LoVo (cell line): ENCODE measurements at places on chromosomes 2 and 18.

DNA sequence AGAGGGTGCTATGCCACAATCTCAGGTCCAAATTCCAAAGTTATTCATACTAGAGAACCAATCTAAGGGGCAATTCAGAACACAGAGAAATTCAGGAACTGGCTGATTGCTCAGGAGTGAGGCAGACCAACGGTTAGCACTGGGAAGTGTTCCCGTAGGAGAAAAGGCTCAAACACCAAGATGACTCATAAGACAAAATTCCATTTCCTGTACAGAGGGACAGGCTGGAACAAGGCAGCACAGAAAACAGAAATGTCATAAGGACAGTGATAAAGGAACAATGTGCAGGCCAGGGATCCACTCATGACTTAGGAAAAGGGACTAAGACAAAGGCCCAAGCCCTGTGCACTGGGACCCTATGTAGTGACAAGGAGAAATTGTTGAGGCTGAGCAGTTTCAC is 54.2 kb downstream of the PDE1A start:
- peak; percentile 78 for DNase-seq

DNA sequence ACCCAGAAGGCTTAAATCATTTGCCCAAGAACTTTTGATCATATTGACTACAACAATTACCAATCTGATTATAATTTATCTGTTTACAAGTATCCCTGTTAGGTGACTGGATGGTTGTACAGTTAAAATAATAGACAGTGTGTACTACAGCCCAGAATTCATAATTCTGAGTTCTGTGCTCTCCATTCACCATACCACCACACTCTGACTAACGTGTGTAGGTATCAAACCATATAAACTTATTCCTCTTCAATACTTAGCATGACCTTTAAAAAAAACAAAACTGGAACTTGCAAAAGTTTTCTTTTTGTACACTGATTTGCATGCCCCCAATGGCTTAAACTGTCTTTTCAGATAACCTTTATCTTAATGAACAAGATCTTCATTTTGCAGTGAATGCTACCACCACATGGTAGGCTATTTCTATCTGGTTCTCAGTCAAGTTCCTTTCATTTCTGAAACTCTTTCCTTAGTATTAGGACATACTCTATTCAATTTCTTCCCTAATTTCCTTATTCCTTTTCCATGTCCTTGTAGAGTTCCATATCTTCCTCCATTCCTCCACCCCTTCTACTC is 50.9 kb downstream of the SOS1 start:
- DNase-seq: no peak

DNA sequence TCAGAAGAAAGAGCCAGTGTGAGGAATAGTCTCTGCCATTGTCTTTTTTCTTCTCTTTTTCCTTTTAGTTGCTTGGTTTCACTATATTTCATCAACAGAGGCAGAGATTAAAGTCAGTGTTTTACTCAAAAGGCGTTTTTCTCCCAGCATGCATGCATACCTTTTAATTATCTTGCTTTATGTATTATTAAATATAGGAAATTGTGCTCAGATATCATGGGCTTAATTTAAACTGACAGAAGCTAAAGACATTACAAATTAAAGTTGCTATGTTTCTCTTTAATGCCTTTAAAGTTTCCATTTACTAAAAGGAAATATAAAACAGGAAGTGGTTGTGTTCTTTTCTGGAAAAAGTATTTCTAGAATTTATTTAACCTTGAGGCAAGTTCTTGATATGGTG is 223.3 kb upstream of the ATP5MC3 start:
- no peak for DNase-seq

DNA sequence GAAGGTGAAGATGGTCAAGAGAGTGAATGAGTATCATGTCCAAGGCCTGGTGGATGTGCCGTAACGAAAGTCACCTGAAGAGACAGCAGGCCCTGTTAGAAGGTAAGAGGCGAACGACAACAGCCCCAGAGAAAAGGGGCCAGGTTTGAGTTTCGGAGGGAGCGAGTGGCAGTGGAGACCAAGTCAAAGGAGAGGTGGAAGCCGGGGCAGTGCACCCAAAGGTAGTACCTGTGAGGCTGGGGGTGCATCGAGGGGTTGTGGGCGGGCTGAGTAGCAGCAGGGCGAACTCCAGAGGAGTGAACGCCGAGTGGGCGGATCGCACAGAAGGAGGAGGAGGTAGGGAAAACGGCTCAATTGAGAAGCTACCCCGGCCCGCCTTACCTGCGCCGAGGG is 358 bp downstream of the USP37 start:
- no peak for DNase-seq

DNA sequence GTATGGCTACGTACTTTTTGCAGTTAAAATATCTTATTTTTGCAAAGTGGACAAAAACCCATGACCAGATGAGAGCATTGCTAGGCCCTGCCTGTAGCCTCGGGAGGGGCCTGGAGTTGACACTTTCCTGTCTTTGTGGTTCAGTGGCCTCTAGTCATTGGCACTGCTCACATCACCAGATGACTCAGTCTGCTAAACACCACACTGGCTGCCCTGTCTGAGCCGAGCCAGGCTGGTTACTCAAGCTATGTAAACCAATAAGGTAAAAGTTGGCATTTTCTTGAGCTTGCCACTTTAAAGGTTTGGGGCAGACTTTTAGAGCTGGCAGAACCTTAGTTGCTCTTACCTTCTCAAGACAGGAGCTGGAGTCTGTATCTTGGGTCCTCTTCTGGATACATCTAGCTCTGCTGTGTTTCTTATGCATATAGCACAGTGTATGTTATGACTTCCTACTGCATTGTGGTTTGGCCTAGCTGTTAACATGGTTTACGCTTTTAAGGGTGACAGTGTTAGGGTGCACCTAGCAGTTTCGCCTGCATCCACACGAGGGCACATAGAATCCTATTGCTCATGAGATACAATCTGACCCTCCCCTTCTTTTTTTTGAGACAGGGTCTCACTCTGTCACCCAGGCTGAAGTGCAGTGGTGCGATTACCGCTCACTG is 76.4 kb downstream of the AP1S3 start:
- peak; percentile 73 for DNase-seq

DNA sequence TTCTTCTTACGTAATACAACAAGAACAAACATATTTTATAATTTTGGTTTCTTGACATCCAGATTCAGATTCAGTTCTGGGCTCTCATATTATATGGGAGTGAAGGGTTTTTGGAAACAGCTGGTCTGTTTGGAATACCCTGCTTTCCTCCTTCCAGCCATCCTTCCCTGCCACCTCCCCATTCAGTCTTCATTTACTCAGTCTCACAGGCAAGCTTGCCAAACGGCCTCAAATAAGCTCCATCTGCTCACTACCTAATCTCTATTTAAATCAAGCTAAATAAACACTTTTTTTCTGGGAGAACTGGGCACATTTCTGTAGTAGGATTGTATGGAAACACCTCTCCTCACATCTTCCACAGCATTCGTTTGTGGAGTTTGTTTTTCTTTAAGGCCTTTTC is 147.5 kb downstream of the RND3 start:
- no peak for DNase-seq

DNA sequence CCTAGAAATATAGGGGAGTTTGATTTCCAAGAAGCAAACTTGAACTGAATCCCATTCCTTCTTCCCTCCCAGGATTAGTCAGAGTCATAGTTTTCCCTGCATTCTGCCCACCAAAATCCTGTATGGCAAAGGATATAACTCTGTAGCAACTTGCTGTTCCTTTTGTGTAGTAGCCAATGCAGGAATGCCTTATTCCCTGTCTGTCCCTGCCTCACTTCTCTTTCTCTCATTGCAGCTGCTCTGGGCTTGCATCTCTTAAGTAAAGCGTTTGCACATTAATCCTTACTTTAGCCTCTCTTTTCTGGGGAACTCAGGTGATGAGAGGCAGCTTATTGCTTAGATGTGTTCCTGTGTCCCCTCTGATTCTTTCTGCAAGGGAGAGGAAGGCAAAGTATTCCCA is 333.1 kb upstream of the VWC2L start:
- no peak for DNase-seq

- no peak for DNase-seq
These were observed 51.0 kb downstream of the COX7A2L start for GRCh38 chr2:42310007-42310515.

GRCh38 chr2:240189686-240190085 is 49.2 kb upstream of the OTOS start:
- DNase-seq: no peak

DNA sequence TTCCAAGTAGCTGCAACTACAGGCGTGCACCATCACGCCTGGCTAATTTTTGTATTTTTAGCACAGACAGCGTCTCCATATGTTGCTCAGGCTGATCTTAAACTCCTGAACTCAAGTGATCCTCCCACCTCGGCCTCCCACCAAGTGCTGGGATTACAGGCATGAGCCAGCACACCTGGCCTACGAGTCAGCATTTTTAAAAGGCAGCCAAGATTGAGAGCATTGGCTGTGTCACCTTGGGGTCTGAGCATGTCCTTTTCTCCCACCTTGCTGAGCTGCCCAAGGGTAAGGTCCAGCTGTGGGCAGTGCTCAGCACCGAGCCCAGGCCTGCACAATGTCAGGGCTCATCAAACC is 142.8 kb upstream of the LMAN1 start:
- no peak for DNase-seq

DNA sequence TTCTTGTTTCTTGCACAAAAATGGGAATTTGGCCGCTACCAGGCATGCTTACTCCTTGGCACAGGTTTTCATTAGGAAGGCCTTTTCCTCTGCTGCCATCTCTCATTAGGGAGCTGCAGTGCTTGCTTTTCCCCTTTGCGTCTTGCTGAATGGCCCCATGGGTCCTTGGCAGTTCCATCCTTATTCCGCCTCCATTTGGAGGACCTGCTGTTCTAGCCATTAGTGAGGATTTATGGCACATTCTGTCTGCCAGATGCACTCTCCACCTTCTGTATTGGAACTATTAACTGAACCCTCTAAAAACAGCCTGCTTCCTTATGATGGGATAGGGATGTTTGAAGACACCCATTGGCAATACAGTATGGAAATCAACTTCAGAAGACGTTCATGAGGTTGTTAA is 103.5 kb upstream of the NOSTRIN start:
- no peak for DNase-seq

GRCh38 chr2:240236217-240237111 is 96.0 kb upstream of the OTOS start:
- DNase-seq: no peak

DNA sequence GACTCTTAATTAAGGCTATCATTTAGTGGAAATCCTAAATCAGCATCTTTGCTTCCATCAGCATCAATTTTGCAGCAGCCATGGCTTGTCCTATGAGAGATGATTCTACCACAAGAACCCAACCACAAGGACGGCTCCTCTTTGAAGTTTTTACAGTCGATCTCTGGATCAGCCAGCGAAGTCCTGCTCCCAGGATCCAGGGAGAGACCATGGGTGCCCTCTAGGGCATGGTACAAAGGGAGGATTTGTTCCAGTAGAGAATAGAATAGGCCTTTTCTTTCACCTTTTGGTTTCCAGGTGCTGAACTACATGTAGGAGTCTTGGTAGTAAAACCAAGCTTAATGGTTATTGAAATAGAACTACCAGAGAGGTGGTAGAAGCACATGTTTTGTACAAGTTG is 52.7 kb downstream of the TMEM200C start:
- no peak for DNase-seq
